ENCODE measurements at places on chromosomes 5 and 9.

GRCh38 chr5:143168171-143168741, 235.2 kb downstream of the NR3C1 start:
- DNase-seq, result no peak

- peak; percentile 35 for DNase-seq
Measured at GRCh38 chr5:10354048-10354872, 765 bp downstream of the MARCHF6 start.

- DNase-seq, result no peak
Measured at GRCh38 chr9:126217797-126218196, 108.8 kb upstream of the MVB12B start.

GRCh38 chr9:94825611-94825958, 99.1 kb downstream of the AOPEP start:
- DNase-seq, result no peak

- DNase-seq, result no peak
Measured at GRCh38 chr9:130933114-130934046, 5.7 kb downstream of the FIBCD1 start.

- DNase-seq, result no peak
Measured at GRCh38 chr5:121695307-121695706, 156.4 kb upstream of the FTMT start.

All from CD4-positive, alpha-beta T cell treated with Interleukin-4 for 4 hours (primary cell).